ENCODE measurements at places on chromosomes 16 and 17.

GRCh38 chr17:80315517-80316182, 55.0 kb downstream of the RNF213 start:
- no peak for DNase-seq

GRCh38 chr17:15946611-15947120, 1.7 kb downstream of the ADORA2B start:
- DNase-seq: no peak

DNA sequence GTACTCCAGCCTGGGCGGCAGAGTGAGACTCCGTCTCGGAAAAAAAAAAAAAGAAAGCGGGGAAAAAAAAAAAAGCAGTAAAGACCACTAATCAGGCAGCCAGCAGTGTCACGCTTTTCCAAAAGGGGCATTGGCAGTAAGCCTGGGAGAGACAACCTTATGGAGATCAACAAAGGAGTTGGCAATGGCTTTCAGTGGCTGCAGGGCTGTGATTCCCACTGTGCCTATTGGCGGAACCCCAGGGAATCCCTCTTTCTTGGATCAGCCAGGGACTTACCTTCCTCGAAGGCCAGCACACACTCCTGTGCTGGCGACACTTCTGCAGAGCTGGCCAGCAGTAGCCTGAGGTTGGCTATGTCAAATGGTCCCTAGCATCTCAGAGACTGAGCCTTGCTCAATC, 43.2 kb upstream of the ZFHX3 start:
- no peak for DNase-seq

DNA sequence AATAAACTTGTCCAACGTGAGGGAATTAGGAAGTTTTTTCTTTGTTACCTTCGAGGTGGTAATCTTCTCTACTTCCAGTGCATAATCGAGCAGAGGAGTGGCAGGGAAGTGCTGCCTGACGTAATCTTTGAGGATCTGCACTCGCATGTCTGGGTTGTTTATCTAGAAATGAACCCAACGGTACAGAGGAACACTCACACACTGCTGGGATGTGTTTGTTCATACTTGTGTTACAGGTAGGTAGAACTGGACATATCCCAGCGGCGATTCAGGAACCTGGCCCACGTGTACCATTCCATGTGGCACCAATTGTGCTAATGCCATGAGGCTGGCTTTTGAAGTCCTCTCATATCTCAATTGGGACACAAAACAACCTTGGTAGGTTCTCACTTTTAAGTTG, 4.2 kb upstream of the KLHL11 start:
- DNase-seq: no peak

GRCh38 chr16:87729266-87729954, 36.4 kb downstream of the KLHDC4 start:
- DNase-seq: no peak

DNA sequence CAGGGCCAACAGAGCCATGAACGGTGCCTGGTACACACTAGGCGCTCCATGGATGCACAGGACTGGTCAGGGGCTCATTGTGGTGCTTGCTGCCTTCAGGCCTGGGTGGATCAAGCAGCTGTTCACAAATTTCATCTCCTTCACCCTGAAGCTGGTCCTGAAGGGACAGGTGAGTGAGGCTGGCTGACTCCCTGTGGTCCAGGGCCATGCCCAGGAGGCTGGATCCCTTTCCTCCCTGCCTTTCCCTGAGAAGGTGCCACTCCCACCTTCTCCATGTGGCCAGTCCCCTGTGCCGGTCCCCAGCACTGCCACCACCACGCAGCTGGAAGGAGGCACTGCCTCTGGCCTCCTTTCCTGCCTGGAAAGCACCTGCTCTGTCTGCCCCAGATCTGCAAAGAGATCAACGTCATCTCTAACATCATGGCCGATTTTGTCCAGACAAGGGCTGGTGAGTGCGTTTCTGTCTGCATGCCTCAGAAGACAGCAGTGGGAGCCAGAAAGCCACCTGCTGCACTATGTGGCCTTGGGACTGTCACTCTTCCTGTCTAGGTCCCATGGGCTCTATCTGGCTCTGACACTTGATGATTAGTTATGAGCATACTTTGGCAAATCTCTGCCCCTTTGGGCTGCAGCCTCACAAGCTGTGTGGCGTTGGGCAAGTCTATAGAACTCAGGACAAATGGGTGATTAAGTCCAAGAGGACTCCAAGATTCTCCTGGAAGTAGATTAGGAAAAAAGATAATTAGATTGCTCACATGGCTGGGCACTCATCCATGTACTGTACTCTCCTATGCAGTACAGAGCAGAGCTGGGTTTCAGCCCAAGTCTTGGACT, 9.4 kb downstream of the CETP start:
- no peak for DNase-seq

GRCh38 chr17:59512844-59513385, 52.5 kb upstream of the DHX40 start:
- no peak for DNase-seq

DNA sequence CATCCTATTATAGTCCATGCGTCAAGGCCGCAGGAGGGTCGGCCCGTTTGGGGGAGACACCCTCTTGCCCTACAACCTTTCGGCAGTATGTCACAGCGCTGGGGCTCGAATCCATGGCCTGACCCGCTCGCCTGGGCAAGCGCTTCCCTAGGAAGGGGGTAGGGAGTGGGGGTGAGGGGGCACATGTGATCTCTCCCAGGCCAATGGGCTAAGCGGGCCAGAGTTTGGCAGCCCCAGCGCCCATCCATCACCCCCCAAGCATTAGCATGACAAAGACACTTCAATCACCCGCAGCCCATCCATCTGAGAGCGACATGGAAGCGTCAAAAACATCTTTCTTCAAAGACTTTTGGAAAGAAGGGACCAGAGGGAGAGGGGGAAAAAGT, at the start of gene HOXB1:
HOXB1 (minus strand) TSS at position 125 of the 386 bp plus-strand sequence; CDS start at position 18, 107 bp downstream.
- DNase-seq: no peak

DNA sequence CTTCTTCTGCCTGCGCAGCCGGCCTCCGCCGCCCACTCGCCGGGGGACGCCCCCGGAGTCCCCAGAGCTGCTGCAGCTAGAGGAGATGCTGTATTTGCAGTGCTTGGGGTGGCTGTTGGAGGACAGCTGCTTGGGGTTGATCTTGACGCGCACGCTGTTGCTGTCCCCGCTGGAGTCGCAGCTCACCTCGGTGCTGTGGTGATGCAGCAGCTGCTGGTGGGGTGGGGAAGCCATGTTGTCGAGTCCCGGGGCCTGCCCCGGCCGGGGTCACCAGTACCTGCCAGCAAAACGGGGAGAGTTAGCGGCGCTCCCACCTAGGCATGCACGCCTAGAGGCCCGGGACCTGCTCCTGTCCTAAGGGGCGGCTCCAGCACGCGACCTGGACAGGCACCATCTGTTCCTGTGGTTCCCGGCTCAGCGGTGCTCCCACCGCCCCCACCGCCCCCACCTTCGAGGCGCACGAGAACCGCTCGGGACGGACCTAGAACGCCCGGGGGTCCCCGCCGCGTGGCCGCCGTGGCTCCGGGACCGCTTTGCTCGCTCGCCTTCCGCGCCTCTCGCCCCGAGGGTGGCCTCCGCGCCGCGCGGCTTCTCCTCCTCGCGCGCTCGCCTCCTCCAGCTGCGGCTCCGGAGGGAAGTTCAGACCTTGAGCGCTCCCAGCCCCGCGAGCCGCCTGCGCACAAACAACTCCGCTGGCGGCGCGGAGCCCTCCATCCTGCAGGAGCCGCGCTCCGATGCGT, 863 bp downstream of the ADCY9 start:
- peak; percentile 74 for DNase-seq

DNA sequence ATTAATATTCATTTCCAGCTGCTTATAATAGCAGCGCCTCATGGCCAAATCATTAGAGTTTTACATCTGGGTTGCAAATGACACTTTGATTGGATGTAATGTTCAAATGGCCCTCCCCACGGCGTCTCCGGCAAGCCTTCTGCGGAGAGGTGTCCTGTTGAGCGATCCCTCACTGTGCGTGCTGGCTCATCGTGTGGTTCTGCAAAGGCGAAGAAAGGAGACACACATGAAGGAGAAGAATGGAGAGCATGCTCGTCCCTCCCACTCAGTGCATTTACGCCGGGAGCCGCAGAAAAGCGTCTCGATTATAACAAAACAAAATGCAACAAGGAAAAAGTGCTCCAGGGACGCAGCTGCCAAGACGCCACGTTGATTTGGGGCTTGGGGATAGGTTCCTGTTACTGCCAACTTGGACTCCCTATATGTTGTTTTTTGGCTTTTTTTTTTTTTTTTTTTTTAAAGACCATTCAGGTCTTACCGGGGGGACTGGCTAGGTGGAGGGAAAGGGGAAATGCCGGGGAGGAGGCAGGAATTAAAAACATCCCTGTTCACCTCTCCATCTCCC, 117.6 kb downstream of the C16orf78 start:
- peak; percentile 9 for DNase-seq

DNA sequence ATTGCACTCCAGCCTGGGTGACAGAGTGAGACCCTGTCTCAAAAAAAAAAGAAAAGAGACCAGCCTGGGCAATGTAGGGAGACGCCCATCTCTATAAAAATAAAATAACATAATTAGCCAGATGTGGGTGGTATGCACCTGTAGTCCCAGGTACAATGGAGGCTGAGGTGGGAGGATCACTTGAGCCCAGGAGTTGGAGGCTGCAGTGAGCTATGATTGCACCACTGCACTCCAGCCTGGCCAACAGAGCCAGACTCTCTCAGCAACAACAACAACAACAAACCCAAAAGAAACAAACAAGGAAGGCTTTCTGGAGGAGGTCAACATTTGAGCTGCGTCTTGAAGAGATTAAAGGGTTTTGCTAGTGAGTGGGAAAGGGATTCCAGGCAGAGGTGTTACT, 8.3 kb downstream of the EEF2K start:
- DNase-seq: no peak

DNA sequence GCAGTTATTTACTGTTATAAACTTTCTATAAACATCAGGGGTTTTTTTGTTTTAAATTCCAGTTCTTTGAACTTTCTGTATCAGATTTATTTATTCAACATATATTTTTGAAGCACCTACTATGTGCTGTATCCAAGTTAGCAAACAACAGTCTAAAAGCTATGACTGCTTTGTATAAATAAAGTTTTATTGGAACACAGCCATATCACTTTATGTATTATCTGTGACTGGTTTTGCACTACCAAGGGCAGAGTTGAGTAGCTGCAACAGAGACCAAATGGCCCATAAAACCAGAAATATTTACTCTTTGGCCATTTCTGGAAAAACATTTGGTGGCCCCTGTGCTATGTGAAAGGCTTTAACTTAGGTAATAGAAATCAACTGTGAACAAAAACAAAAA, 110.2 kb upstream of the ERCC4 start:
- no peak for DNase-seq

DNA sequence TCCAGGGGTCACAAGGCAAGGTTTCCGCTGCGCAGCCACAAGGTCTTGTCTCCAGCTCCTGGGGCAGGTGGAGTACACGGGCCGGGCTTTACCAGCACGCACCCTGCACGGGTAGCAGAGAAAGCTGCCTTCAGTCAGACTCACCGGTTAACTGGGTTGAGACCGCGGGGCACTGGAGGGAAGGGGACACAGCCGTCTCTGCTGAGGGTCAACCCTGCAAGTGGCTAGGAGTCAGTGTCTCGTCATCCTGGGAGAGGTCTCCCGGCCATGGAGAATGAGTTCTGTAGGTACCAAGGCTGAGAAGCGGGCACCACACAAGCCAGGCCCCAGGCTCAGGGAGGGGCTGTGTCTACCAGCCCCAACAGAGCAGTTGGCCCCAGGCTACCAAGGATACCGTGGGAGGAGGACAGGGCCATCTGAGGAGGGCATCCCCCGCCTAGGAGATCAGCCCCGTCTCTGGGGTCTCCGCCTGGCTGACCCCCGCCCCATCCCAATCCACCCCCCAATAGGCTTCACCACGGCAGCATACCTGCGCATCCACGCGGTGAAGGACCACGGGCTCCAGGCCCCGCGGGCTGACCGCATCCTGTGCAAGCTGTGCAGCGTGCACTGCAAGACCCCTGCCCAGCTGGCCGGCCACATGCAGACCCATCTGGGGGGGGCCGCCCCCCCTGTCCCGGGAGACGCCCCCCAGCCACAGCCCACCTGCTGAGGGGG, 2.8 kb upstream of the PRRT2 start:
- peak; percentile 56 for DNase-seq

- no peak for DNase-seq
Measured at GRCh38 chr16:22424161-22424937, 49.9 kb upstream of the CDR2 start.

DNA sequence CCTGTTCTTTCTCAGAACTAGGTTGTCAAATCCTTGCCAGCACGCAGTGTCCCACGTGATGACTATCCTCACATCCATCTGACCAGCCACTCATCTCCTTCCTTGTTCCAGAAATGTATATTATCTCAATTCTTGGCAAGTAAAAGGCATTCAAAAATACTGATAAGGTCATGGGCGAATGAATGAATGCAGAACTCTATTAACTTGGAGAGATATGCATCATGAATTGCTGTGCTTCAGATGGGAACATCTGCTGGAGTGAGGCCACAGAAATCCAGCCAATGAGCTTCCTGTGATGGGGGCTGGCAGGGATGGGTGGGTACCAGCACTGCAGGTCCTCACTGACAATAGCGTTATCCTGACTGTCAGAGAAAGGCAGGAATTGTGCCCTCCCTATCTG, 19.0 kb downstream of the FAHD1 start:
- DNase-seq: no peak

- no peak for DNase-seq
Measured at GRCh38 chr17:80029258-80029974, 6.3 kb downstream of the TBC1D16 start.

DNA sequence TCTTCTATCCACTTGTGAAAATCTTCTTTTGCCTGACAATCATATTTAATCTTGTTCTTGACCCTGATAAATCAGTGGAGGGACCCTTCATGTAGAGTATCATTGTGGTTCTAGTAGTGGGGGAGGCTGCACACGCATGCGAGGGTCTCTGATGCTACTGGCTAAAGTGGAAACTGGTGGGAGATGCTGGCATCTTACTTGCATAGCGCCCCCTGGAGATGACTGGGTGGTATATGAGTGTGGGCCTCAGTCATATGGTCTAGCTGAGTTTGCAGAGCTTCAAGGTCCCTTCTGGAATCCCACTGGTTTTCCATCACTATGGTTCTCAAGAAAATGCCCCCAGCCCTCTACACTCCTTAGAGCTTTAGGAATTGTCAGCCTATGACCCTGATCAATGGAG, 236.4 kb upstream of the AXIN2 start:
- DNase-seq: no peak

DNA sequence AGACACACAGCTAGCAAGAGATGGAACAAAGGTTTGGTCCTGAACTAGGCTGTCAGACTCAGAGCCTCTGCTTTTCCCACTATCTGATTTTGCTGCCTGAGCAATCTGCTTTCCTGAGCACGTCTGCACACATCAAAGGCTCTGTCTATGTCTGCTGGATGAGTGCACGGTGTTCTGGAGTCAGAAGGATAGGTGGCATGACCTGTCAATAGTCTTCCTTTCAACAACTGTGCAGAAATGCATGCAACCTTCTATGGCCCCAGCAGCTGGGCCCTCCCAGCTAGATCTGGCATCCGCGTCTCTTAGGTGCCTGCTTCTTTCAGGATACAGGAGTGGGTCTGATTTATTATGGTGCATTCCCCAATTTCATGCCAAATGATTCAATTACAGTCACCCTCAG, 138.3 kb downstream of the UTP18 start:
- no peak for DNase-seq

All from RWPE2 (cell line).